MCF 10A (cell line): ENCODE measurements at places on chromosomes 3 and 15.
A peak's percentile ranks its signal among the peaks of the same experiment; 100 is the strongest.

DNA sequence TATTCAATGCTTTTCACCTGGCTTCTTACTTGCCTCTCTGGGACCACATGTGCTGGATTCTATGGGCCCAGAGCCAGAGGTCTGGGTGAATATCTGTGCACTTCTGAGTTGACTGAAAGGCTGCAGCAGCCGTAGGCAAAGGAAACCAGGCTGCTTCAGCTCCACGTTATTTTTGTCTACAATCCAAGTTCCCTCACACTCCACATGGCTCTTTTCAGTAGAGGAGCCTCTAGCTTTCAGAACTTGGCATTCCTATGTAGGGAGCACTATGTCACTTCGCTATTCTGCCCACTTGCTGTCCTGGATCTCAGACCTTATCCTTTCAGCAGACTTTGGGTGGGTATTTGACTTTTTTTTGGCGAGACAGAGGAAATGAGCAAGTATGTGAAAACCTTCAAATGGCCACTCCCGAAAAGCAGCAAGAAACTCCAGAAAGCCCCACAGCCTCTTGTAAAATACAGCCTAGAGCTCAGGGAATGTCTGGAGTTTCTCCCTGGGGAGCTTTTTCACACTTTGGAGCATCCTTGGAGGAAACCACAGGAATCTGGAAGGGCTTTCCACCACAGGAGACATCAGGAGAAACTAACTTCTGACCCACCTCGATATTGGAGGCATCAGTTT is 80.9 kb downstream of the DUT start:
- no peak for DNase-seq

DNA sequence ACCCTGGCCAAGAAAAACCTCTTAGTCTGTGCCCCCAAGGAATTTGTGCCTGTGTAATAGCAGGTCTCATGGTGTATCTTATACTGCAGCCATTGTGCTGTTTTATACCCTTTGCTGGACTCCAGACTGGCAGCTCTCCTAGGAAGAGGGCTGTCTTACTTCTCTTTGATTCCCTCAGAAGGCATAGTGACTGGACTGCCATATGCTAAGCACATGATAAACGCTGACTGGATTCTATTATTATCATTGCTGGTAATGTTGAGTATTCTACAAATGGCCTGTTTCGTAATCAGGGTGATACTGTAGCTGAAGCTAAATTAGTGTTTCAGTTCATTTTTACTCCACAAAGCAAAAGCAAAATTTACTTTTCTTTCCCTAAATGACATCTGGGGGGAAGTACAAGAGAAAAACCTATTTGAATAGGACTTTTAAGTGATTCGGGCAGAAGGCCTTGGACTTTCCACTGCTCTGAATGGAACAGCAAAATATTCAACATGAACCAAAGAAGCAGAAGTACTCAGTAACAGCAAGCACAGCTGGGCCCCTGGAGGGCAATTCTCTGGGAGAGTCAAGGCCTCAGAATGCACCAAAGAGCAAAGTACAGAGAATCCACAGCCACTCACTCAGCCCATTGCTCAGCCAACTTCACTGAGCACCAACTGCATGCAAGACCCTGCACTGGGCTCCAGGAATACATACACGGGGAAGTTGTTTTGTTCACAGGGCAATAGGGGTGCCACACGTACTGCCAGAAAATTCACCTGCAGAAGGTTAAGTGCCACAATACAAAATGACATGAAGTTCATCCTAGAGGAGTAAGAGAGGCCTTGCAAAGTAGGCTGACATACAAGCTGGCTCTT is 7.9 kb upstream of the BCL2A1 start:
- DNase-seq, result peak; percentile 30

DNA sequence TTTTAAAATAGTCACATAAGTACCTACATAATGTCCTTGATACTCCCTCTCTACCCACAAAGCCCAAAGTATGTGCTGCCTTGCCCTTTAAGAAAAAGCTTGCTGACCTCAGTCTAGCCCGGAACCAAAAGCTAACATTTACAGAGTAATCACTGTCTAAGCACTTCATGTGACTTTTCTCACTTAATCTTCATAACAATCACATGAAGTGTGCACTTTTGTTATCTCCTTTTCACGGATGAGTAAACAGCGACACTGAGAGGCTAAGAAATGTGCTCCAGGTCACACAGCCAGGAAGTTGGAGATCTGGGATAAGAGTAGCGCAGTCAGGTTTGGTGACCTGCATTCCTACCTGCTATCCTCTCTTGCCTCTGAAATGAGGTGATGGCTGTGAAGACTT is 194.0 kb downstream of the ITPR1 start:
- no peak for DNase-seq

- DNase-seq, result no peak
These were observed 108.9 kb downstream of the RYR3 start for GRCh38 chr15:33419701-33420100.

- no peak for DNase-seq
These were observed 36.4 kb downstream of the PLSCR4 start for GRCh38 chr3:146214493-146214892.

- no peak for DNase-seq
These were observed 89.7 kb downstream of the CRTC3 start for GRCh38 chr15:90619468-90619867.

- no peak for DNase-seq
These were observed 242.9 kb downstream of the LPP start for GRCh38 chr3:188396900-188397299.

GRCh38 chr15:93359425-93360131 is 270.6 kb upstream of the RGMA start:
- no peak for DNase-seq

GRCh38 chr15:65426216-65426853 is 3.6 kb upstream of the IGDCC4 start:
- DNase-seq, result no peak

- DNase-seq, result no peak
These were observed 433 bp upstream of the MITF start for GRCh38 chr3:69738859-69739203.

DNA sequence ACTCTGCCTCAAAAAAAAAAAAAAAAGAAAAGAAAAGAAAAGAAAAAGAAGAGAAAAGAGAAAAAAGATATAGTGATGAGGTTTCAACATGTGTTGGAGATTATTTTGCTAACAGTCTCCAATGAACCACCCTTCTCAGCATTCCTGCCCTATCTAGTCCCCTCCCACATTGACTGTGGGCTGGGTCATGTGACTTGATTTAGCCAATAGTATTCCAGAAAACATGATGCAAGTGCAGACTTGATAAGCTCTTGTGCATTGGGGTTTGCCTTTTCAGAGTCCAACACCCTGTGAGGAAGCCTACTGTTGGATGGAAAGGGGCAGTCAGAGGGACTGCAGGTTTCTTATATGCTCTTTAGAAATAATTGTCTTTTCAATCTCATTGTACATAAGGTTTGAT is 37.8 kb upstream of the MED12L start:
- DNase-seq, result no peak

DNA sequence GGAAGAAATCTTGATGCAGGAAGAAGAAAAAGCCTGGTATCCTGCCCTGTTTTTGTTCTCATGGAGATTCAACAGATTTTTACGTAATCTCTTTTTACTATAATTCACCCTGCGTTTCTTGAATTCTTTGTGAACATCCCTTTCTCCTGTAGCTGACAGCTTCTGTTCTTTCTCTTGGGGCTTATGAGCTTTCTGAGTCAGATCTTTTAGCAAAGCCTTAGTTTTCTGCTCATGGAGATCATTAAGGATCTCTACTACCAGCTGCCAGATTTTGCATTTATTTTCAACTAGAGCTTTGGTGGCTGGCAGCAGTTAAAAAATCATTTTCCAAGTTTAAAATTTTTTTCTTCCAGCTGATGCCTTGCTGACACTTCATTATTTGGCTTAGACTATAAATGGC is 51.6 kb downstream of the MOBP start:
- DNase-seq, result no peak
